ENCODE measurements at places on chromosomes 3 and 15. TPM values are rescaled to one million over a fixed set of nuclear protein-coding genes. Genes with fewer than 3 reads are reported as not detected.

The PLCH1 gene
- total RNA-seq: 0.61 TPM

The GPR62 gene
- total RNA-seq: not detected

The FEZF2 gene
- total RNA-seq: not detected

The TMEM40 gene
- total RNA-seq: not detected

The MAGEF1 gene
- 58.7 TPM for total RNA-seq

The SMAD6 gene
- 6.7 TPM for total RNA-seq

DNA sequence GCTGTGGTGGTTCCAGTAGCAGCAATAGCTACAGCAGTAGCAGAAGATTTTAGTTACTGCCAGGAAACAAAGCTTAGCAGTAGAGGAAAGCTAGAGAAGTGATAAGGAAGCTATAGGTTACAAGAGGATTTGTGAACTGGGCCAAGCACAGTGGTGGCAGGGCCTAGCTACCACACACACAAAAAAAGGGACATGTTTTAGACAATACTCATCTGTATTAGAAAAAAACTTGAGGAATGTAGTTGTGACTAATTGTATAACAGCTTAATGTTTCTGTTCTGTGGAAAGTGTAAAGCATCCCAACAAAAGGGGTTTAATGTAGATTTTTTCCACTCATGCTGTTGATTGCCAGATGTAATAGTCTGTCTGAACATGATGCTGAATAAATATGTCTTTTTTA is 29.9 kb upstream of the PFN2 start:
- DNase-seq: no peak

DNA sequence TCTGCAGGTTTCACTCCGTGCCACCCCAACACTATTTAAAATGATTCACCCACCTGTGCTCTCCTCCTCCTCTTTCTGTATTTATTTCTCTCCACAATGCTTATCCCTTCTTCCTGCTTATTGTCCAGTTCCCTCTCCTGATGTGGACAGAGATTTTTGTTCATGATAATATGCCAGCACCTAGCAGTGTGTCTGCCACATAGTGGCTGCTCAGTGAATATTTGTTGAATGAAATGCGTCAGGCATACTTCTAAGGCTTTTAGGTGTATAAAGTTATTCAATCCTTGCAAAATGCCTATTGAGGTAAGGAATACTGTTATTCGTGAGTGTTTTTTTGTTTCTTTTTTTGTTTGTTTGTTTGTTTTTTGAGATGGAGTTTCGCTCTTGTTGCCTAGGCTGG is 67.5 kb upstream of the MME start:
- no peak for DNase-seq

DNA sequence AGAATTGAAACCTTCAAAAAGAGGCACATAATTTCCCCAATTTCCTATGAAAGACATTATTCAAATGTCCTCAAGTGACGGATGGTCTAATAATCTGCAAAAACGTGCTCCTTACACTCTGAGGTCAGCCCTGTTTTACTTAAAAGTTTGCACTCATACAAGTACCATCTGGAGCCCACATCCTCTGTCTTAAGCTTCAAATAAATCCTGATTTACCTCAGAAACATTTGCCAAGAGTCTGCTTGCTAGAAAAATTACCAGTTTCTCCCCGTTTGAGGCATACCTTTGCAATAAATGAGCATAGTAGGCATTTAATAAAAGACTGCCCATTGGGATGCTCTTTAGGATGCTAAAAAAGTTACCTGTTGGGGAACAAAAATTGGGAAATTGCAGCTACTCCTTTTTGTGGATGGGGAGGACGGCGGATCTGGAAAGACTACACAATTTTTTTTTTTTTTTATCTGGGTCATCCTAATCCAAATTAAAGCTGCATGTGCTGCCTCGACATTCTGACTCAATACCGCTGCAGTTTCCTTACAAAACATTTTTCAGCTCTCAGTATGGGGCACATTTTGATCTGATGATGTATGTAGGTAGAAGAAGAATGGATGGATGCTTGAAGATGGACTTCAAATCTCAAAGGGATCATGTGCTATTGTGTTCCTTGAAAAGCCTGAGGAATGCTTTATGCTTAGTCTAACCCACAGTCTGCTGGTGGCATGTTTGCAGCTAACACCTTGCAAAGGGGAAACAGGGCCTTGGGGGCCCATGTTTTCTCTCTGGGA is 233.7 kb upstream of the ADAMTS9 start:
- DNase-seq: no peak

GRCh38 chr15:78204351-78205309 is 29.7 kb downstream of the ACSBG1 start:
- peak; percentile 94 for DNase-seq

DNA sequence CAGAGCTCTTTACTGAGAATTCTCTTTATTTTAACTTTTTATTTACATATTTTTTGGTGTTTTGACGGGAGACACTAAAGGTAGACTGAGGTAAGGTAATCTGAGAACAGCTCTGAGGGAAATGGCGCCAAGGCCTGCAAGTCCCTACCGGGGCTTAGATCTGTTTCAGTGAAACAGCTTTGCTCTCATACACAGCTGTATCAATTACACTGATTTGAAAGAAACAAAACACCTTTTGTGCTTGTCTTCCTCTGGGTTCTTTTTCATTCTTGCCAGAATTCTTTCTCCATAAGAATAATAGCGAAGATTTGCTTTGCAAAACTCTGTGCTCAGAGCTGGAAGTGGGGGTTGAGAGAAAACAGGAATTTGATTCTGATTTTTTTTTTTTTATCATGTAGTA is 79.5 kb upstream of the PEX5L start:
- DNase-seq: no peak

DNA sequence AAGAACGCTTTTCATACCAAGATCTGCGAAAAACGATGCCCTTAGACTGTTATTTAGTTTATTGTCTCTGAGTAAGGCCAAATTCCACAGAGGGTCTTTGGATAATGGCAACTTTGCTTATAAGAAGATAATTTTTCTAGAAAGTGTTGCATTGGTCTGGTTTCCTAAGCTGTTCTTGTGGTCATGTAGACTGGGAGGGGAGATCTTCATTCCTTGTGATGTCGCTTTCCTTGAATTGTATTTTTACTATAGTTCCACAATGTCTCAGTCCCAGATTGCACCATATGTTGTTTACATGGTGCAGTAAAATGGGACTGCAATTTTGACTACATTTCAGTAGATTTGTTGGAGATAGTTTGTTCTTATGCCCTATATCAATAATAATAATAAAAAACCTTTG is 28.8 kb upstream of the ST3GAL6 start:
- DNase-seq: no peak

GRCh38 chr3:40333416-40333815 is 23.9 kb downstream of the EIF1B start:
- DNase-seq: no peak

GRCh38 chr15:43498990-43499389 is 6.0 kb upstream of the TP53BP1 start:
- no peak for DNase-seq

GRCh38 chr3:194908972-194909371 is 223.3 kb downstream of the FAM43A start:
- no peak for DNase-seq

DNA sequence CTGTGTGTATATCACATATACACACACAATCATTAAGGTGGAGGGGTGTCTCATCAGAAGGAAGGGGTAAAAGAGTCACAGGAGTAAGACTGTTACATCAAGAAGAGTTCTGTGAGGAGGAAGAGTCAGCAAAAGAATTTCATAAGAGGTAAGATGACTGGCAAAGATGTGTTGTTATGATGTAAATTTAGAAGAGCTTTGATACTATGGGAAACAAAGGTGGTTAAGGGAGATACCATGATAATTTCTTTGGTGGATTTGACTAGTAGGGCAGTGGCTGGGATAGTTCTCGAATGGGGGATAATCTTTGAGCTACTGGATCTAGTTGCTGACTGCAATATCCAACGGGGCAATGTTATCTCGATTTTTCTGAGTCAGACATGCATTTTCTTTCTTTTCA is 61.6 kb downstream of the STAG1 start:
- no peak for DNase-seq

GRCh38 chr3:12253516-12254343 is 35.1 kb upstream of the PPARG start:
- DNase-seq: no peak

GRCh38 chr3:195460091-195460713 is 17.4 kb upstream of the ACAP2 start:
- DNase-seq: no peak

DNA sequence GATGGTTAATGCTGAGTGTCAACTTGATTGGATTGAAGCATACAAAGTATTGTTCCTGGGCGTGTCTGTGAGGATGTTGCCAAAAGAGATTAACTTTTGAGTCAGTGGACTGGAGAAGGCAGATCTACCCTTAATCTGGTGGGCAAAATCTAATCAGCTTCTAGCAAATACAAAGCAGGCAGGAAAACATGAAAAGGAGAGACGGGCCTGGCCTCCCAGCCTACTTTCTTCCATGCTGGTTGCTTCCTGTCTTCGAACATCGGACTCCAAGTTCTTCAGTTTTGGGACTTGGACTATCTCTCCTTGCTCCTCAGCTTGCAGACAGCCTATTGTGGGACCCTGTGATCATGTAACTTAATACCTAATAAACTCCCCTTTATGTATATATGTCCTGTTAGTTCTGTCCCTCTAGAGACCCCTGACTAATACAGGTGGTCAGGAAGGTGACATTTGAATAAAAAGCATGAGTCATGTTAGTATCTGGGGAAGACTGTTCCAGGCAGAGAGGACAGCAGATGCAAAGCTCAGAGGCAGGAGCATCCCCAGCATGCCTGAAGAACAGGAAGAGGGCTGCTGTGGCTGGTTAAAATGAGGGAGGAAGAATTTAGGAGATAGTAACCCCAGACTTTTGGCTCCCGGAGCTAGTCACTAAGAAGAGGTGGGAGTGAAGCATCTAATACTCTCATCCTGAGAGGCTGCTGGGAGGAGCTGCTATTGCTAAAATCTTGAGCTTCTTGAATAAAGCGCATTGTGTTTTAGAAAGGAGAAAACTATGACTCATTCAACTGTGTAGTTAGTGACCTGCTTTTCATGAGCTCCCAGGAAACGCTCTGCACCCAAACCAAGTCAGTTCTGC is 207.4 kb upstream of the HES1 start:
- DNase-seq: no peak

- peak; percentile 13 for DNase-seq
These were observed 617.5 kb downstream of the RBMS3 start for GRCh38 chr3:29898171-29898965.

DNA sequence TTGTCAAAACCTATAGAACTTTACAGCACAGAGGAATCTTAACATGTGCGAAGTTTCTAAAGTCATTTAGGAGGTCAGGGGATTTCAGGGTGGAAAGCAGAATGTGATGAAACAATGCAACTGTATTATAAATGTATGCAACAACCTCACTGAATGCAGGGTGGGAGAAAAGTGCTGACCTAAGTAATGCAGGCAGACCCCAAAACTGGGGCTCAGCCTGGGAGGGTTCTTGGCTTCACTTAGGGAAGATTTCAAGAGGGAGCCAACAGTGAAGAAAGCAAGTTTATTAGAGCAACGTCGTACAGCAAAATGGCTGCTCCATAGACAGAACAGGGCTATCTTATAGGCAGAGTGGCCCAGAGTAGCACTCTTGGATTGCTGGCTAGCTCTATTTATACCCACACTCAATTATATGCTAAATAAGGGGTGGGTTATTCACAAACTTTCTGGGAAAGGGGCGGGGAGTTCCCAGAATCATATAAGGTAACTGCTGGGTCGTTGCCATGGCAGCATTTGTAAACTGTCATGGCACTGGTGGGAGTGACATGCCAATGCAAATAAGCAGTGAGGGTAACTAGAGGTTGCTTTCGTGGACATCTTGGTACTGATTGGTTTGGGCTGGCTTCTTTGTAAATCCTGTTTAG is 14.2 kb upstream of the CAND2 start:
- no peak for DNase-seq

DNA sequence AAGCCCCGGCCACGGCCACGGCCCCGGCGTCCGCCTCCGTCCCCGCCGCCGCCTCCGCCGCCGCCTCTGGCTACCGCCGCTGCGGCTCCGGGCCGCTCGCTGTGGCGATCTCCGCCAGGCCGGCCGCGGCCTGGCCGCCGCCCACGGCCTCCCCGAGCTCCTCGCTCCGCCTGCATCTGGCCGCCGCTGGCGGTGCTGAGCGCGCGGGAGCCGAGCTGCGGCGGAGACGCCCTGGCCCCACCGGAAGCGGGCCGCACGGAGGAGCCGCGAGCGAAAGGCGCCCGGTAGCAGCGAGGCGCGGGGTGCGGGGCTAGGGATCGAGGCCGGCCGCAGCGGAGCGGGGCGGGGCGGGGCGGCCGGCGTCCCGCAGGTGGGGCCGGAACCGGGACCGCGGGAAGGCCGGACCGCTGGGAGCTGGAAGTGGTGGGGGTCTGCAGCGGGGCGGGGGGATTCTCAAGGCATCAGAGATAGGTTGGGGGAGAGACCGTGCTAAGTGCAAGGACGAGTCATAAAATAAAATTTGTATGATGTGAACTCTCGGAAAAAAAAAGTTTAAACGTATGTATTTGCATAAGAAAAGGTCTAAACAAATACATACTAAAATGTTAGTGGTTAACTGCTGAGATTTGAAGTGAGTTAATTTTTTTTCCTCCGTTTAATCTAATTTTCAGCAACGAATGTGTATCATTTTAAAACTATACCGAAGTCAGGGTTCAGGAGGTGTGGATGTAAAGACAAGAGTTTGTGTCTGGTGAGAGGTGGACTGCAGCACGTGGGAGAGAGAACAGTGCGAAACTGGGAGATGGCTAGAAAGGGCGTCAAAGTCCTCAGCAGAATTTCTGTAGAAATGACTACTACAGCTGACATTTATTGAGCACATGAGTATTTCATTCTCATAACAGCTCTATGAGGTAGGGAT is at the start of gene AVEN:
TSS of gene AVEN (minus strand) at position 334 of the 919 bp plus-strand sequence. CDS start at position 176, 158 bp downstream.
- DNase-seq: peak; percentile 51

- peak; percentile 45 for DNase-seq
These were observed 273.0 kb downstream of the PLCL2 start for GRCh38 chr3:17157713-17158112.

DNA sequence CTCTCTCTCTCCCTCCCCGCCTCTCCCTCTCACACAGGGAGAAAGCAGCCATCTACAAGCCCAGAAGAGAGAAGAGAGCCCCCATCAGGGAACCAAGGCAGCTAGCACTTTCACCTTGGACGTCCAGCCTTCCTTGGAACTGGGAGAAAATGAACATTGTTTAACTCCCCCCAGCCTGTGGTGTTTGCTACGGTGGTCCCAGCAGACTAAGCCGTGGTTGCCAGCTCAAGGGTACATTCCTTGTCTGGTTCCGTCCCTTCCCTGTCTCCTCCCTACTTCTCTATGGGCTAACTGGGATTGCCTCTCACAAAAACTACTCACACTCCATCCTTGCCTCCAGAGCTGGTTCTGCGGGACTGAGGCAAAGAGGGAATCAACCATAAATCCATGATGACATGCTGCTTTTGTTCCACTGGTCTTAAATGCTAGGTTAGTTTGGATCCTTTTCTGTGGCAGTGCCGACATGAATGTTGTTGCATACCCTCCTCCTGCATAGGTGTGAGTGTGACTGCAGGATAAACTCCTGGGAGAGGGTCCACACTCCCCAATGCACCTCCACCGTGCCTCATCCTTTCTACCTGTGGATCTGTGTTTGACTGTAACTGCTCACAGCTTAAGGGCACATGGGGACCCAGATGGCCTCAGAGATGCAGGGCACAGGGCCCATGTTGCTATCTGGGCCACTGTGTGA is 12.0 kb downstream of the C3orf22 start:
- no peak for DNase-seq

GRCh38 chr15:36544518-36545466 is 34.6 kb upstream of the CDIN1 start:
- DNase-seq: no peak
